Frontal cortex (tissue), 4 donors: ENCODE measurements at places on chromosomes 11 and 22. TPM values are rescaled to one million over a fixed set of nuclear protein-coding genes. Genes with fewer than 3 reads are reported as not detected.
A peak's percentile ranks its signal among the peaks of the same experiment; 100 is the strongest.

GRCh38 chr22:50684986-50685385 is 12.4 kb downstream of the SHANK3 start:
- no peak for DNase-seq

DNA sequence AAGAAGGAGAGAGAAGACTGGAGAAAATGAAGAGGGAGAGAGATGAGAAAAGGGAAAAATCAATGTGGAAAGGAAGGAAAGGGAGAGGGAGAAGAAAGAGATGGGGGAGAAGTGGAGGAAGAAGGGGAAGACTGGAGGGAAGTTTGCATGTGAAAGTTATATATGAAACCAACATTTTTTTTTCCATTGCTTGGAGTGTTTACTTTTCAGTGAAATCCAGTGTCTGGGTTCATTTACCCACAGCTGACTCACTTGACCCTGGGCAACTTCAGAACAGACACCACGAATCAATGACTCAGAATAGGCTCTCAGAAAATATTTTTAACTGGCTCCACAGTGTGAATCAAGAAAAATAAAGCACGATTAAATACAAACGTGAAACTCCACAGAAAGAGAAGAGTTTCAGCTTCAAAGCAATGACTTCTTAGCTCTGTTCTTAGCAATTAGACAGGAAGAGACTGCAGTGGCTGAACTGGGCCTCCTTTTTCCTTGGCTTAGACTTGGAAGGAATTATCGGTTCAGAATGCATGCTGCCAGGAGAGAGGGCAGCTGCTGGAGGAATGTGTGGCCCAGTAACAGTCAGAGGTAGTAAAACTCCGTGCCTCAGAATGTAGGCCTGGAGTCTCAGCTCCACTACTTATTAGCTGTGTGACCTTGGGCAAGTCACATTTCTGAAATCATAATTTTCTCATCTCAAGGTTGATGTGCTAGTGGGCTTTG is 237.5 kb downstream of the MIAT start:
- DNase-seq: no peak

- no peak for DNase-seq
These were observed 1151.2 kb upstream of the CCDC90B start for GRCh38 chr11:84437071-84437980.

Gene EXPH5
- total RNA-seq: under 0.01 TPM

DNA sequence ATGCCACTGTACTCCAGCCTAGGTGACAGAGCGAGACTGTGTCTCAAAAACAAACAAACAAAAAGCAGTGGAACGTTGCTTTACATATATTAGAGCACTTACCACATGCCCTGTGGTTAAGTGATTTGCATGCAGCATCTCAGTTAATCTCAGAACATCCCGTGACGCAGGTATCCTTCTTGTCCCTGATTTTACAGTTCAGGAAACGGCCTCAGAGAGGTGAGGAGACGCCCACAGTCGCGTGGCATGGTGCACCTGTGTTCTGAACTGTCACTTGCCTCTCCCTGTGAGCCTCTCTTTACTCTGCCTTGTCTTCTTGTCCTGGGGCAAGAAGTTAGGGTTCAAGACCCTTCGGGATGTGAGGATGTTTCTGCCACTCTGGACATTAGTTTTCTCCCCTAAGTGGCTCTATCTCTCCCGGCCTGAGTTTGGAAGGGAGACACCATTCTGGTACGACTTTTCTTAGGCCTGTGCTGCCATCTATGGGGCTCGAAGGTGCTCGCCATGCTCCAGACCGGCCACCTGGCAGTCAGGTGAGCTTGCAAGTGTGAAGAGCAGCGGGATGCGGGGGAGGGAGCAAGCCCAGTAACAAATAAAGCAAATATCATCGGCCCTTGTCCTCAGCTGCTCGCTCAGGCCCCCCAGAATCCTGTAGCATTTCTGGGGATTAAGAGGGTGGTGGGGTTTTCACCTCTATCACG is 25.6 kb downstream of the YWHAH start:
- DNase-seq: peak; percentile 58

Gene APOA5
- total RNA-seq: not detected

Gene BLID
- 1.2 TPM for total RNA-seq
